ENCODE measurements at places on chromosomes 7 and 10.
A peak's percentile ranks its signal among the peaks of the same experiment; 100 is the strongest.

- no peak for DNase-seq
Measured at GRCh38 chr7:20696002-20696605, 80.6 kb downstream of the ABCB5 start.

- DNase-seq: no peak
Measured at GRCh38 chr10:112389271-112389822, 15.4 kb downstream of the ACSL5 start.

DNA sequence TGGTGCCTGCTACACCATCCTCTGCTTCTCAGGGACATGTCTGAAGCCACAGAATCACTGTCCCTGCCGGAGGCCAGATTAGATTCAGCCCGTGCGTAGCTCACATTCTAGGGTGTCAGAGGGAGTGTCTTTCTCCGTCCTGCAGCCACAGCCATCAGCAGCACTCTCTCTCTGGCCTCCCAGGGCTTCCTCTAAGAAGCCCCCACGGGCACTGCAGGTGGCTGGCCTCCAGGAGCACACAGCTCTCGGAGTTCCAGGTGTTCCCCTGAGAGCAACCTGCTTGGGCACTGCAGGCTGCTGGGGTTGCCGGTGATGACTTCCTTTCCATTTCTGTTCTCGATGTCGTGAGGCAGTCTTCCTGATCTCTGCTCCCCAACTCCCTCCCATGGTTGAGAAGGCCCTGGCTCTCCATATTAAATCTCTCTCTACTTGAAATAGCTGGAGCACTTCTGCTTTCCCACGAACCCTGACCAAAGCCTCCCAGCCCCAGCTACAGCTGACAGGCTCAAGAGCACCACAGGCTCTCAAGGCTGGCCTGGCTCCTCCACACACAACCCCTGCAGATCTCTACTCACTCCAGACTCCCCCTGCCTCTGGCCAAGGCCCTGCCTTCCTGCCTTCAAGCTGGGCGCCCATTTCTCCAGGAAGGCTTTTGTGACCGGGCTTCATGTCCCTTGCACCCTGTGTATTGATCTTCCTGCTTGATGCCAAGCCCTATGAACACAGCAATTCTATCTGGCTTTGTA lies 49.0 kb upstream of the TMEM72 start:
- DNase-seq: no peak

DNA sequence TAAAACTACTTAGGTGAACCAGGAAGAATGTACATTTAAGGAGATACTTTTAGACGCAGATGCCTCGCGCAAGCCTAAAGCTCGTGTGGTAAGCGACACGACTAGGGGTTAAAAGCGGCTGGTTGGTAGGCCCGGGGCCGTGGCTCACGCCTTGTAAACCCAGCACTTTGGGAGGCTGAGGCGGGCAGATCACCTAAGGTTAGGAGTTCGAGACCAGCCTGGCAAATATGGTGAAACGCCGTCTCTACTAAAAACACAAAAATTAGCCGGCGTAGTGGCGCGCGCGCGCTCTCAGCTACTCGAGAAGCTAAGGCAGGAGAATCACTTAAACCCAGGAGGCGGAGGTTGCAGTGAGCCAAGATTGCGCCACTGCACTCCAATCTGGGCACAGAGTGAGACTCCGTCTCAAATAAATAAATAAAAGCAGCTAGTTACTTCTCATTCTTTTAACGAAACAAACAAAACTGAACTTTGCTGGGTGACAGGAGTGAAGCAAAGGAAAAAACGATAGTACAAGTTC lies 879 bp downstream of the NUDT5 start:
- DNase-seq: peak; percentile 8

DNA sequence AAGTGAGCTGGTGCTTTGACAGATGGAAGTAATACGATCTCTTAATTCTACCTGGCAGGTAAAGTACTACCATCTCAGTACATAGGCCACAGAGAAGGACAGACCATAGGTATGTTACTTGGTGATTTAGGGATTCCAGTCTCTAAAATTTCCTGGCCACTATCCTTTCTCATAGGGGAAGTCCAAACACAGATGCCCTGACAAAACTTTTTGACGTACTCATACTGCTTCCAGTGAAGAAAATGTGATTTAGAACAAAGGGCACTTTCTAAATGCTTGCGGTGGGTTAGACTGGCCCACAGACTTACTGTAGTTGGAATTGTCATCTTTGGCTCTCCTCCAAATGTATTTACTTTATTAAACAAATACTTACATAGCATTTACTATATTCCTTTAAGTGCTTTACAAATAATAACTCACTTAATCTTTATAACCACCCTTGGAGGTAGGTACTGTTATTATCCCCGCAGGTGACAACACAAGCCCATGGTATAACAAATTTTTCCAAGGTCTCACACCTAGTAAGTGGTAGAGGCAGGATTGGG lies 3.0 kb downstream of the PI4K2A start:
- no peak for DNase-seq

- DNase-seq: no peak
Measured at GRCh38 chr7:114217026-114217806, 197.4 kb upstream of the FOXP2 start.

GRCh38 chr10:90313576-90314325 lies 544.1 kb downstream of the HTR7 start:
- DNase-seq: no peak

- DNase-seq: no peak
Measured at GRCh38 chr7:108299251-108299973, 156.8 kb downstream of the NRCAM start.

Data from stimulated activated CD8-positive, alpha-beta memory T cell treated with anti-CD3 and anti-CD28 coated beads, Interleukin-7, amount 100 ng/mL, for 4 hours (primary cell).